ENCODE measurements at places on chromosomes 16 and 17.

- no peak for DNase-seq
Observed at GRCh38 chr17:80045703-80046102, 9.3 kb downstream of the CCDC40 start.

- no peak for DNase-seq
Observed at GRCh38 chr16:67530013-67530939, 1.6 kb downstream of the RIPOR1 start.

GRCh38 chr17:44113868-44114840 lies 9.3 kb downstream of the HDAC5 start:
- DNase-seq, result no peak

DNA sequence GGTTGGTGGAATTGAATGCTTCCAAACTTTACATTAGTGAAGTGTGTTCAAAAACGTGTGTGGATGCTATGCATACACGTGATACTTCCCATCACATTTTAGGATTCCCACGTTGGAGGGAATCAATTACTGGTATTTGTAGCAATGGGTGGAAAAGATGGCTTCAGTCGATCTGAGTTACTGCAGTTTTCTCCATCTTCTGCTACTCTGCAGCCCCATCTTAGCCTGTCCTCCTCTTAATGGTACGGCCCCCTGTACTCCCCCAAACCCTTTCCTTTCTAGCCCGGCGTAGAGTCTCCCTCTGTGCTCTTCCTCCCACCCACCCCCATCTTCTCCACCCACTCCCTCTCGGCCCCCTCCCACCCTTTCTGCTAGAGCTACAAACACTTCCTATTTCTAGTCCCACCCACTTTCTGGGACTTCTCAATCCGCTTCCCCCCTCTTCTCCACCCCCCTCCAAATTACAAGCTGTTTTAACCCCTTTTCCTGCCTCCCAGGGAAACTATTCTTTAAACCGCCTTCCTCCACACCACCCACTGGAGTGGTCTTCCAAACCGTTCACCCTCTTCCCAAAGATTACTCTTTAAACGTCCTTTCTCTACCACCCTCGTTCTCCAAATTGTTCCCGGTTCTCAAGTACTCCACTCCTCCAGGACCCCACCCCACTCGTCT lies 1.1 kb downstream of the CHTF8 start:
- no peak for DNase-seq

DNA sequence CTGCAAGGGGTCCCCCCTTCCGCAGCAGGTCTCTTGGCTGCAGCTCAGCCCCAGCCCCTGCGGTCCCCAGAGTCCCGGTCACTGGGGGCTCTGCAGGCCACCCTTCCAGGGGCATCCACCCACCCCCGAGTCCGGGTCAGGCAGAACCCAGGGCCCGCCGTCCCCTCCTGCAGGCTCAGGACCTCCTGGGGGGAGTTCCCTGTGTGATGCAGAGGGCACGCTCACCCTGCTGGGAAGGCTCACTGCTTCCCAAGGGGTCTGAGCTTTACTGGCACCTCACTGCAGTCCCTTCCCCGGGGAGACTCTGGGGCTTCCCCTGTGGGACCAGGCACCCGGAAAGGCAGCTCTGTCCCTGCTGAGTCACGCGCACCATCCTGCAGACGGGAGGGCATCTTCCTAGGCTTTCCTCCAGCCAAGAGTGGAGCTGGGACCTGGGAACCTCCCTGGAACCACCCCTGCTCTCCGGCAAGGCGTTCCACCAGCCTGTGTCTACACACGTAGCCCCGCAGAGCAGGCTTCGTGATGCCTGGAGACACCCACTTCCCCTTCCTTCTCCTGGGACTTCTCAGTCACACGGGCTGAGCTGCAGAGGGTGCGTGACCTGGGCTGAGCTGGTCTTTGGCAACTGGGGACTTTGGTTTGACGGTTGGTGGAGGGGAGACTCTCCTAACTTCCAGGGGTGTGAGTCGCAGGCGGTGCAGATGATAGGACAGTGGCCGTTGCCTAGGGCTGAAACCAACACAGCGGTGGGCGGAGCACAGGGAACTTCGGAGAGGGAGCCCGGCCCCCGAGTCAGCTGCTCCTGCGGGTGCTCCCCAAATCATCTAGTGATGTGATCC lies 23.4 kb downstream of the SLC25A10 start:
- no peak for DNase-seq

GRCh38 chr16:3112058-3112880 lies at the start of gene ZNF205:
Gene ZNF205, plus strand, starts transcription at chr16:3112586. Its CDS starts 845 bp downstream, at chr16:3113431.
- DNase-seq, result no peak

DNA sequence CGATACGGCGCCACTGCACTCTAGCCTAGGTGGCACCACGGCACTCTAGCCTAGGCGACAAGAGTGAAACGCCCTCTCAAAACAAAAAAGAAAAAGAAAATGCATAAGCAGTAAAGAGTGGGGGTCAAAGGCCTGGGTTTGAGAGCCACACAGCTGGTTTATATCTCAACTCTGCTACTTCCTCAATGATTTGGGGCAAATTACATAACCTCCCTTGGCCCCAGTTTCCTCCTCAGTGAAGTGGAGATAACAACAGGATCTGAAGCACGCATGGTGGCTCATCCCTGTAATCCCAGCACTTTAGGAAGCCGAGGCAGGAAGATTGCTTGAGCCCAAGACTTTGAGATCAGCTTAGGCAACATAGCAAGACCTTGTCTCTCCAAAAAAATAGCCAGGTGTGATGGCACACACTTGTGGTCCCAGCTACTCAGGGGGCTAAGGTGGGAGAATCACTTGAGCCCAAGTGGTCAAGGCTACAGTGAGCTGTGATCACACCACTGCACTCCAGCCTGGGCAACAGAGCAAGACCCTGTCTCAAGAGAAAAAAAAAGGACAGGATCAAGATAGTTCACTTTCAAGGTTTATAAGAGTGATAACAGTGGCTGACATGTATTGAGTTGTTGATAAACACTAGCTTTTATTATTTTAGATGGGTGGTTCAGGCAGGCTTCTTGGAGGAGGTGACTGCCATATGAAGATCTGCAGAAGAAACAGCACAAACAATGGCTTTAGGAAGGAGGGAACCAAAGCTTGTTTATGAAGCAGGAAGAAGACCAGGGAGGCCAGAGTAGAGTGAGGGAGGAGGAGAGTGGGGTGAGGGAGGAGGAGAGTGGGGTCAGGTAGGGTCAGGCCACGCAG lies 8.5 kb upstream of the COG1 start:
- no peak for DNase-seq

- DNase-seq, result no peak
Observed at GRCh38 chr17:50421308-50422051, 4.5 kb upstream of the ACSF2 start.

DNA sequence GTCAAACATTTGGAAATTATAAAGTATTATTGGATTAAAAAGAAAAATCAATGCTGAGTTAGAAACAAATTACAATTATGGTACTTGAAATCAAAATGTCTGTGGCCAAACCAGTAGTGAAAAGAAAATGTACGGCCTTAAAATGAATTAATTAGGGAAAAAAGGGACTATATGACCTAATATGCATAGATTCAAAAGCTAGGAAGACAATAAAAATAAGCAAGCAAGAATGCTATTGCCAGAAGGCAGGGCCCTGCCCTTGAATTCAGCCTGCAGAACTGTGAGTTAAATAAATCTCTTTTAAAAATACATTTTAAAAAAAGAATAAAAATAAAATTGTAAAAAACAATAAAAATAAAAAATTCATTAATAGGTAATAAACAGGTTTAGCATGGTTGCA lies 88.7 kb downstream of the TRIM37 start:
- no peak for DNase-seq

GRCh38 chr16:62692685-62693084 lies 656.4 kb upstream of the CDH8 start:
- DNase-seq, result no peak

GRCh38 chr17:30433514-30433913 lies 43.7 kb upstream of the GOSR1 start:
- no peak for DNase-seq

DNA sequence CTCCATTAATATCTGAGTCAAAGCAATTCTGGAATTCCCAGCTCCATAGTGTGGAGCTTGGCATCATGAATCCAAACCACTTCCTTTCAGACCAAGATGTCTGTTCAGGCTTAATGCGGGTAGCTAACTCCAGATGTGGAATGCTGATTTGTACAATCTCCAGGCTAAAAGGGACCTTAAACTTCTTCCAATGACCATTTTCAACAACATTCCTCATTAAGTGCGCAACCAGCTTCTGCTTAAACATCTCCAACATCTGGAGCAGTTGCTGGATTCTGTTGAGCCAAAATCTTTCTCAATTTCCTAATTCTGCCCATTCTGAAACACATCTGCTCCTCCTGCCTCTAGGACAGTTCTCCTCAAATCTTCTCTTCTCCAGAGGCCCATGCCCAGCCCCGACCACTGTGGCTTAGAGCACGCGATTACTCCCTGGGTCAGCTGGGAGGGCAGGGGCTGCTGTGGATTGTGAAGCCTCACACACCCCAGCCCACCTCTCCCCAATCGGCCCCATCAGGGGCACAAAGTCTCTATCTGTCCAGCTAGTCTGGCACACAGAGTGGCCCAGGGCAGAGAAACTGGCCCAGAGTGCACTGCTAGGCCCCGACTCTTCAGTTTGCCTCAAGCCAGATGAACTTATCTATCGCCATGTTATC lies 36.2 kb downstream of the ASPA start:
- no peak for DNase-seq

- DNase-seq, result peak; percentile 35
Observed at GRCh38 chr17:50866950-50867362, 802 bp upstream of the TOB1 start.

GRCh38 chr17:17860766-17861107 lies 24.0 kb upstream of the SREBF1 start:
- no peak for DNase-seq

DNA sequence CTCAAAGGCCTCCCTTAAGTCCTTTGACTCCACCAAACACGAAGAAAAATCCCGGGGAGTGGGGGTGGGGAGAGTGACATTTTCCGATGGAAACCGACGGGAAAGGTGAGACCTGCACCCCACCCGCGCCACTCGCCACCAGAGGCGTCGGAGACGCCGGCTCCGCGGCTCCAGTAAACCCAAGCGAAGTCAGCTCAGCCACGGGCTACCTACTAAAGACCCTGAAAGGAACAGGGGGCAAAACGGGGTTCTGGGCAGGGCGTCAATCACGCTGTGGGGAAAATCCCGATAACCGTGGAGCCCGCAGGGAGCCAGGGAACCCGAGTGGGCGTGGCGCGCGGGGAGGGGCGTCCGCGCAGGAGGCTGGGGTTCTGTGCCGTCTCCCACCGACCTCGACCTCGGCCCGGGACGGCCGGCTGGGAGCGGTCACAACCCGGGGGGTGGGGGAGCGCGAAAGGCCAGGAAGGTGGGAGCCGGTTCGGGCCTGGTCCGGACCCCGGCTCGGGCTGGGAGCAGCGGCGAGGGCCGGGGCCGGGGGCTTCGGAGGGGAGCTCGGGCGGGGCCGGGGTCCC lies 565 bp downstream of the WDR45B start:
- no peak for DNase-seq

DNA sequence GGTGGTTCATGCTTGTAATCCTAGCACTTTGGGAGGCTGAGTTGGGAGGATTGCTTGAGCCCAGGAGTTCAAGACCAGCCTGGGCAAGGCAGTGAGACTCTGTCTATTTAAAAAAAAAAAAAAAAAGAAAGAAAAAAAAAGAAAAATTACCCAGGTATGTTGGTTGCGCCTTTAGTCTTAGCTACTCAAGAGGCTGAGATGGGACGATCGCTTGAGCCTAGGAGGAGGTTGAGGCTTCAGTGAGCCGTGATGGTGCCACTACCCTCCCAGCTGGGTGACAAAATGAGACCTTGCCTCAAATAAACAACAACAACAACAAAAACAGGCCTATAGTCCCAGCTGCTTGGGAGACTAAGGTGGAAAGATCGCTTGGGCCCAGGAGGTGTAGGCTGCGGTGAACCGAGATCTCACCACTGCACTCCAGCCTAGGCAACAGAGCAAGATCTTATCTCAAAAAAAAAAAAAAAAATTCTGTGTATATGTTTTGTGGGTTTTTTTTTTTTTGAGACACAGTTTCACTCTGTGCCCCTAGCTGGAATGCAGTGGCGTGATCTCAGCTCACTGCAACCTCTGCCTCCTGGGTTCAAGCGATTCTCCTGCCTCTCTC lies 12.5 kb upstream of the ANKRD40CL start:
- peak; percentile 10 for DNase-seq

DNA sequence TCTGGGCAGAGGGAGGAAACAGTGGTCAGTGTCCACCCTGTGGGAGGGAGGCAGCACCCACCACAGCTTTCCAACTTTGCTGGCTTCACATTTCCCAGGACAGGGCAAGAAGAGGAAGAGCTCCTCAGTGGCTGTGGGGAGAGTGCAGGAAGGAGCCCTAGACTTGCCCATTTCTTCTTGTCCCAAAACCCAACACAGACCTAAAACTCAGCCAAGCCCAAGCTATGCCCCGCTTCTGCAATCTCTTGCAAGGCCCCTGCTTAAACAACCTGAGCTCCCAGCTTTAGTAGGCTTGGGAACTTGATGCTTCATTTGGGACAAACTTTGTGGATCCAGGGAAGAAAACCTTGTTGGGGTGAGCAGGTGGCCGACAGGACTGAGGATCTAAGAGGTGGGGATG lies 173.8 kb downstream of the LGALS9B start:
- no peak for DNase-seq

DNA sequence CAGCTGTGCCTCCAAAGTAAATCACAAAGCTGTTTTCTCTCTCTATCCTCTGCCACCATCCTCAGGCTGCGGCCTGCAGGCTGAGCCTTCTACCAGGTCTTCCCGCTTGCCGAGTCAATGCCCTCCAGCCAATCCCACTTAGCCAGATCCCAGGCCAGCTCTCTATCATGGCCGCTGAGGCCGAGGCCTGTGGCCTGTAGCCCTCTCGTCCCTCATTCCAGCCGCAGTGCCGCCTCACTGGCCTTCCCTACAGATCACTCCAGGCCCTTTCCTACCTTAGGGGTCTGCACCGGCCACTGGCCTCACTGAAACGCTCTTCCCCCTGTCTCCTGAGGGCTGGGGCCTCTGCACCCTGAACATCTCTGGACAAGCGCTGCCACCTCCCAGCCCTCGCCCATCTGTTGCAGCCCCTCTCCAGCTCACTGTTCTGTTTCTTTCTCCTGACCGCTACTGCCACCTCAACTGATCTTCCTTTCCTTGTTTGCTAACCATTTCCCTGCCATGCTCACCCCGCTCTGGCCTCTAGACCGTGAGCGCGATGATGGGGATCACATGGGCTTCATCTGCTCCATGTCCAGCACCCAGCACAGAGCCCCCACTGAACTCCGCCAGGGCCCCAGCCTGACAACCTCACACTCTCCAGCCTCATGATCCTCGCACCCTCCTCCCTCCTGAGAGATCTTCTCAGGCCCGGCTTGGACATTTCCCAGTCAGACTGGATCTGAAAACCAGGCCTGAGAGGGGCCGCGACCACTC lies 8.5 kb downstream of the KNOP1 start:
- no peak for DNase-seq

DNA sequence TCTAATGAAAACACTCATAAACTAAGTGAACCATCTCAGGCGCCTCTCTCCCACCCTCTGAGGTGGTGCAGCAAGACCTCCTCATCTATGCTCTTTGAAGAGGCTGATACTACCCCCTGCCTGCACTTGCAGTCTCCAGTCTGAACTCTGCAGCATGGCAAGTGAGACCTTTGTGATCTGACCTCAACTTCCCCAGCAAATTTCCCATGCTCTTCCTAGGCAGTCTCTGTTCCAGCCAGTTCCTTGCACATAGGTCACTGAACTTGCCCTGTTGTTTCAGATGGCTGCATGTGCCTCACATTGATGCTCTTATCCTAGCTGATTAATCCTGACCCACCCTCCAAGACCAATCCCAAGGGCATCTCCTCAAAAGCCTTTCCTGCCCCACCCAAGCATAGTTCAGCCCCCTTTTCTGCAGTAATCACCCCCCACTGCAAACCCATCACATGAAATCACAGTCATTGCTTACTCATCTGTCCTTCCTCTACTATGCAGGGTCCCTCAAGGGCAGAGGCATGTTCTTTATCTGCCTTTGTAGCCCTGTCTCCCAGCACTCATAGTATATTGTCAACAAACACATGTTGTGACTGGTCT lies 42.0 kb downstream of the TBX21 start:
- DNase-seq, result no peak
